Upper lobe of right lung (tissue), 1 donor: ENCODE measurements at places on chromosomes 1 and 21. TPM values are rescaled to one million over a fixed set of nuclear protein-coding genes. Genes with fewer than 3 reads are reported as not detected.

FOXO6 gene
- total RNA-seq = 0.43 TPM

KANK4 gene
- total RNA-seq = 6.4 TPM

OR2AK2 gene
- total RNA-seq = not detected

C1orf94 gene
- total RNA-seq = not detected

DNA sequence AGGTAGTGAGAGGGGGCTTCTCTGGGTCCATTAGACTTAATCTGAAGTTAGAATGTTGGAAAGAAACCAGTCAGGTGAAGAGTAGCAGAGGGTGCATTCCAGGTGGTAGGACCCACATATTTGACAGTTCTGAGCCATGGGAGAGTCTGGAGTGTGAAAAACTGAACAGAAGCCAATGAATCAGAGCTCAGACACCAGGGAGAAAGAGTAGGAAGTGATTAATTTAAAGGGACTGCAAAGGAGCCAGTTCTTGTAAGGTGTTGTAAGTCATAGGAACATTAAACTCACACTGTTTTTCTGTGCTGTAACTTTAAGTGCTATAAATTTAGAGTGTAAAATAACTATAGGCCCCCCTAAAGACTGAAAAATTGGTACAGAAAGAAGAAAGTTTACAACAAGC lies 5.9 kb upstream of the DHX9 start:
- no peak for DNase-seq

DNA sequence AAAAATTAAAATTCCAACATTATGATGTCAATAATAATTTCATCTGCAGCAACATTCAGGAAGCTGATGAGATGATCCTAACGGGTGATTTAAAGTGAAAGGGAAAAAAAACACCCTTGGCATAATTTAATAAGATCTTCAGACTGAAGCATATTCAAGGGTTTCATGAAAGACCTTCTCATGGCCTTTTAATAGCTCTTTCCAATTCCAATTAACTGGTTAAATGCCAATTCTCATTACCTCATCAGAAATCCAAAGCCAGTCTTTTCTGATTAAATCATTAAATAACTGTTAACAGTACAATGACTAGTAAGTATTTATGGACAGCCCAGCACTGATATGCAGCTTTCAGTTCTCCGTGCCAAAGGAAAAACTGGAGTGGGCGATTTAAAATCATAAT lies 407.5 kb downstream of the SMYD3 start:
- no peak for DNase-seq

DNA sequence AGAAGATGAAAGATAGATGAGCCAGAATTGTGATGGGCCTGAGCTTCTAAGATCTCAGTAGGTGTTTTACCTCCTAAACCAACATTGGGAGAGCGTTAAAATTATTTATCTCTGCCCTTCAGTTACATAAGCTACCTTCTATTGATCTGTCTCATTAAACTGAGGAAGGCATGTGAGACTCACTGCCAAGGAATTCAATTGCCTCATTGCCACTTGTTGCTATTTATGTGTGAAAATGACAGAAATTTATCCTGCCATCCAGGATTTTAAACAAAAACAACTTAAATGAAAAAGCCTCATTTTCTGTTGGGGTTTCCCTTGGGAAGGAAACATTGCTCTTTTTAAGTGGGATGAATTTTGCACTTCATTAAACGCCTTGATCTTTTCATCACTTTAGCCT lies 78.7 kb upstream of the RUNX1 start:
- no peak for DNase-seq

- peak; percentile 25 for DNase-seq
These were observed 35.8 kb upstream of the PRSS38 start for GRCh38 chr1:227779685-227780084.

GRCh38 chr1:62423580-62424242 lies 13.1 kb upstream of the USP1 start:
- DNase-seq = no peak

GRCh38 chr1:7956218-7957032 lies 5.1 kb upstream of the PARK7 start:
- no peak for DNase-seq

GRCh38 chr1:228842094-228842775 lies 107.0 kb downstream of the RHOU start:
- DNase-seq = no peak

- no peak for DNase-seq
These were observed 54.2 kb downstream of the IFI44 start for GRCh38 chr1:78703806-78704205.
